Liver (tissue), 10 donors: ENCODE measurements at places on chromosomes 13 and 19. TPM values are rescaled to one million over a fixed set of nuclear protein-coding genes. Genes with fewer than 3 reads are reported as not detected.
A peak's percentile ranks its signal among the peaks of the same experiment; 100 is the strongest.

GRCh38 chr13:41973247-41973741 is 12.4 kb upstream of the VWA8 start:
- no peak overlapping the region for H3K4me3 ChIP-seq
- H3K27me3 ChIP-seq, result no peaks in the 10 kb centered on the region
- no peaks in the 10 kb centered on the region for H3K36me3 ChIP-seq
- H3K4me1 ChIP-seq, result peaks cover 22% of the 10 kb centered on the region
- DNase-seq, result no peak

DNA sequence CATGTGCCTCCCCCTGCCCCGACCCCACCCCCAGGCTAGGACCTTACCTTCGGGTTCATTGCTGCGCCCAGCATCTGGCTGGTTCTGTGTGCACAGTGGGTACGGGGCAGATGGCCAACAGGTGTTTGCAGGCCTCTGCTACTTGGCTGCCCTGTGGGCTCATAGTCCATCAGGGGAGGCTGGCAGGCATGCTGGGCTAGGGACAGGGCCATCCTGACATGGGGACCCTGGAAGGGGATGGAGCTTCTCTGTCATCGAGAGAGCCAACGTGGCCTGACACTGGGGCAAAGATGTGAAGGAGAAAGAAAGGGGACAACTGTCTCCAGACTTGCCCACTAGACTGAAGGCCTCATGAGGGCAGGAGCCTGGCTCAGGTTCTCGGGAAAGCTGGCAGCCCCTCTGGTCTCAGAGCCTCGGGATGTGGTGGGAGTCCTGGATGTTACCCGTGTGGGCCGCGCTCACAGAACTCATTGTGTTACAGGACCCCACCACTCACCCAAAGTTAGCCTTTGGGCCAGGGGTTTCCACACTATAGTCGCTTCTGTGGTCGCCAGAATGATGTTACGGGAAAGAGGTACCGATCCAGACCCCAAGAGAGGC is 4.7 kb downstream of the ZNF536 start:
- no peaks in the 10 kb centered on the region for H3K36me3 ChIP-seq
- H3K4me3 ChIP-seq, result no peak overlapping the region
- no peaks in the 10 kb centered on the region for H3K4me1 ChIP-seq
- no peak overlapping the region for H3K27ac ChIP-seq
- H3K27me3 ChIP-seq, result peaks cover 11% of the 10 kb centered on the region
- no peak for DNase-seq

The GFY gene
- total RNA-seq, result not detected

DNA sequence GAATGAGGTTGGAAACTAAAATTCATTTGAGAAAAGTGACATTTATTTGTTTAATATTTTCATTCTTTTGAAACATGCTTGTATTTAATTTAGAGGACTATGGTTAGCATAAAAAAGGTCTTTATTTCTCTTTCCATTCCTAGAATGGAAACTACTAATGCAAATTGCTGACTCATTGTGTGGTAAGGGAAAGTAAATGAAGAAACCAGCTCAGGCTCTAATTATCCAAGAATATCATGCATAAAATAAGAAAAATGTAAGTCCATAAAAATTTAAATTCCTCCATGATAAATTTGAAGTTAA is 777.0 kb upstream of the SLITRK1 start:
- no peak for DNase-seq
- H3K4me1 ChIP-seq, result no peaks in the 10 kb centered on the region
- peaks cover 3% of the 10 kb centered on the region for H3K27me3 ChIP-seq
- no peaks in the 10 kb centered on the region for H3K36me3 ChIP-seq

DNA sequence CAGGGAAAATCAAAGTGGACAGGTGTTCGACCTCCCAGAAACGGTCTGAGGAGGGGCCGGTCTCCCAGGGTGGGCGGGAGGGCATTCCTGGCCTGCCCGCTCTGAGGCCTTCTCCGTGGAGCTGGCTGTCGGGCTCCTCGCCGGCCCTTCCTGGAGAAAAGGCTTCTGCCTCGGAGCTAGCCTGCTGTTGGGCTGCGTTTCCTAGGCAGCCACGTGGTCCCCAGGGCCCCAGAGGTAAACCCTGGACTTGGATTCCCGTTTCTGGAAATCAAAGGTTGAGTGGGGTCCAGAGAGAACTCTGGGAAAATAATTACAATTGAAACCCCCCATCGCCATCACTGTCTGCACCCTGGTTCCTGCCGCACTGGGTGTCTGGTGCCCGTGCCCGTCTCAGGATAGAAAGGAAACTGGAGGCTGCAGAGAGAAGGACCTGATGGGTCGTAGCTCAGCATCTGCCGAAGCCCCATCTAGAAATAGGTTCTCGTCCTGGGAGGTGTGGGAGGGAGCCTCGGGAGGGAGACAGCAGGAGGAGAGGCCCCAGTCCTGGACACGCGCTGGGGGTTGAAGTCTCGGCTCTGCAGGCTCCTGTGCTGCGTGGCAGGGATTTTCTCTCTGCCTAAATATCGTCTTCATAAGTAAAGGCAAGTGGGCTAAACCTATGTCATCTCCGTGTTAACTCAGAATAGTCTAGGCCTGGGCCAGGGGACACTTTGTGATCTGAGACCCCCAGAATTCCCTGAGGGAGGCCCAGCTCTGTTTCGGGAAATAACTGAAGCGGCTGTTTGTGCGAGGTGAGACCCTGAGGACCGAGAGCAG is 7.7 kb upstream of the PROZ start:
- no peak for DNase-seq
- H3K27me3 ChIP-seq, result no peaks in the 10 kb centered on the region
- no peak overlapping the region for H3K4me3 ChIP-seq

- H3K4me3 ChIP-seq, result no peak overlapping the region
- H3K4me1 ChIP-seq, result peaks cover 20% of the 10 kb centered on the region
- DNase-seq, result no peak
- peaks cover 22% of the 10 kb centered on the region for H3K36me3 ChIP-seq
- H3K27me3 ChIP-seq, result no peaks in the 10 kb centered on the region
Observed at GRCh38 chr19:10116085-10116865, 3.4 kb downstream of the EIF3G start.

GRCh38 chr19:44553478-44554171 is 24.1 kb upstream of the CEACAM20 start:
- no peaks in the 10 kb centered on the region for H3K27me3 ChIP-seq
- no peak overlapping the region for H3K27ac ChIP-seq
- DNase-seq, result peak; percentile 43
- H3K36me3 ChIP-seq, result no peaks in the 10 kb centered on the region

The ZNF490 gene
- 6.1 TPM for total RNA-seq

- no peak overlapping the region for H3K4me3 ChIP-seq
- no peak overlapping the region for H3K27ac ChIP-seq
- DNase-seq, result no peak
- no peaks in the 10 kb centered on the region for H3K27me3 ChIP-seq
- no peaks in the 10 kb centered on the region for H3K36me3 ChIP-seq
Observed at GRCh38 chr19:6076675-6077463, 33.4 kb downstream of the RFX2 start.

DNA sequence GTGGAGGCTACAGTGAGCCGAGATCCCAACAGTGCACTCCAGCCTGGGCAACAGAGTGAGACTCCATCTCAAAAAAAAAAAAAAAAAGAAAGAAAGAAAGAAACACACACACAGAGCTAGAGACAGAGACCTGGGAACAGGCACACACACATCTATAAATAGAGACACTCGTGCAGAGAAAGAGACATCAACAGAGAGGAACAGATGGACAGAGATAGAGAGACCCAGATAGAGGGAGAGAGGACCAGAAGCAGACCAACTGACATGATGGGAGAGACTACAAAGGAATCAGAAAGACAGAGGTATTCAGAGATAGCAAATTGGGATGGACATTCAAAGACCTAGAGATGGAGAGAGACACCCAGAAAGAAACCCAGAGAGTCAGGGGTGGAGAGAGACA is 2.1 kb upstream of the CA11 start:
- H3K27ac ChIP-seq, result no peak overlapping the region
- peaks cover 13% of the 10 kb centered on the region for H3K4me1 ChIP-seq
- no peak for DNase-seq
- H3K27me3 ChIP-seq, result no peaks in the 10 kb centered on the region
- no peak overlapping the region for H3K4me3 ChIP-seq

DNA sequence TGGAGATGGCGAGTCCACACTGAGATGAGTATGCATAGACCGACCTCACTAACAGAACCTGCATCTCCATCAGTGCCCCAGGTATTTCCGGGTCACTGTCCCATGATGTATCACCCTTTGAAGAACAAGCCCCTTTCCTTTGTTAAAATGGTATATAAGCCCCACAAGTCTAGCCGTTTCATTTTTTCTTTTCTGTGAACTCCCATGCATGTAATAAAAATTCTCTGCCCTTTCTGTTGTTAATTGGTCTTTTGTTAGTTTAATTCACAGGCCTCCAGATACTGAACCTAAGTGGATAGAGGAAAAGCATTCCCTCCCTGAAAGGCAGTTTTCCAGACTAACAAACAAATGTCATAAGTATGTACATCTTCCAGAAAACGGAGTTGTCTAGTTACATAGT is 15.0 kb upstream of the CD177 start:
- no peaks in the 10 kb centered on the region for H3K4me1 ChIP-seq
- H3K4me3 ChIP-seq, result no peak overlapping the region
- H3K27me3 ChIP-seq, result no peaks in the 10 kb centered on the region
- DNase-seq, result no peak
- no peak overlapping the region for H3K27ac ChIP-seq

GRCh38 chr13:49527123-49527522 is 31.4 kb downstream of the PHF11 start:
- no peaks in the 10 kb centered on the region for H3K4me1 ChIP-seq
- no peak overlapping the region for H3K4me3 ChIP-seq
- no peak for DNase-seq
- peaks cover 10% of the 10 kb centered on the region for H3K36me3 ChIP-seq
- no peaks in the 10 kb centered on the region for H3K27me3 ChIP-seq

DNA sequence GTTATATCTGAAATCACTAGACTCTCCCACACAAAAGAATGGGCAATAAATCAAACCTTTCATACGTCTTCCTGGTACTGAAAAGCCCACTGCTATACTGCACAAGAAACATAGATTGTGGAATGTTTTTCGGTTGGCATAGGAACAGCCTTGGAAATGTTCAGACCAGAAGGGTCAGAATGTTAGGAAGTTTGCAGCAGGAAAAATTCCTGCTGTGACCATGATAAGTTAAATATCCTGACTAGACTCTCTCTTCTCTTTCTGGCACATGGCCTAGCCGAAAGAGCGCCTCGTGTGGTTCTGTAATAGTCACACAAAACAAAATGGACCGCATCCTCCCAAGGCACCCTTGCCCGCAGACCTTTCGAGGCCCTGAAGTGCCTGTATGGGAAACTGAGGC is 427.2 kb downstream of the COG6 start:
- no peaks in the 10 kb centered on the region for H3K36me3 ChIP-seq
- DNase-seq, result no peak
- no peak overlapping the region for H3K27ac ChIP-seq
- H3K4me1 ChIP-seq, result no peaks in the 10 kb centered on the region

- no peaks in the 10 kb centered on the region for H3K4me1 ChIP-seq
- H3K36me3 ChIP-seq, result no peaks in the 10 kb centered on the region
- H3K4me3 ChIP-seq, result peak within 1 kb of the TSS; percentile 72
- H3K27me3 ChIP-seq, result no peaks in the 10 kb centered on the region
Observed at GRCh38 chr19:36915992-36916830, at the start of the genes ZNF568 and ZNF829. Gene ZNF568, plus strand, starts transcription at chr19:36916332. Its CDS starts 6,439 bp downstream, at chr19:36922771. Gene ZNF829, minus strand, starts transcription at chr19:36916291. Its CDS starts 1,124 bp downstream, at chr19:36915167.

GRCh38 chr19:13920940-13921747 is 15.1 kb downstream of the CC2D1A start:
- peaks cover 4% of the 10 kb centered on the region for H3K4me1 ChIP-seq
- peaks cover 28% of the 10 kb centered on the region for H3K36me3 ChIP-seq
- no peak for DNase-seq
- H3K27me3 ChIP-seq, result no peaks in the 10 kb centered on the region
- H3K4me3 ChIP-seq, result no peak overlapping the region

DNA sequence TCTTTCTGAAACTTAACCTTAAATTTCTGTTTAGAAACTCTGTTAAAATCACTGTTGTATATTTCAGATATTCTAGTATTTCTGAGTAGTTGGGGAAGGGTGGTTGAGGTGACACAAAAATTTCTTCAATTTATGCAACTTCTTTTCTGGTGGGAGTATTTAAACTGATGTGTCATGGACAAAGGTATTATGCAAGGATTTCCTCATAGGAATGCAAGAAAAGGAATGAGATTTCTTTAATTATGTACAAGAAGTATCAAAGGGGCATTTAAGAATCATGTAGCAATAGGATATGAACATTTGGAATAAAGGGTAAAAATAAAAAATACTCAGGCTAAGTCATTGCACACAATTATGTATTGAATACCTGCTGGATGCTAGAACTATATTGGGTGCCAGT is 575.8 kb upstream of the KLF12 start:
- H3K27me3 ChIP-seq, result no peaks in the 10 kb centered on the region
- H3K27ac ChIP-seq, result no peak overlapping the region
- no peak overlapping the region for H3K4me3 ChIP-seq
- no peak for DNase-seq
- no peaks in the 10 kb centered on the region for H3K36me3 ChIP-seq

GRCh38 chr19:3644351-3645066 is 17.9 kb upstream of the CACTIN start:
- peaks cover 9% of the 10 kb centered on the region for H3K36me3 ChIP-seq
- peak overlapping the region; percentile 9 for H3K27ac ChIP-seq
- peak; percentile 71 for DNase-seq

GRCh38 chr13:24922387-24922744 is 158.4 kb downstream of the RNF17 start:
- peak overlapping the region; percentile 98 for H3K4me3 ChIP-seq
- peak overlapping the region; percentile 98 for H3K27ac ChIP-seq
- no peaks in the 10 kb centered on the region for H3K27me3 ChIP-seq
- no peaks in the 10 kb centered on the region for H3K36me3 ChIP-seq
- DNase-seq, result no peak

DNA sequence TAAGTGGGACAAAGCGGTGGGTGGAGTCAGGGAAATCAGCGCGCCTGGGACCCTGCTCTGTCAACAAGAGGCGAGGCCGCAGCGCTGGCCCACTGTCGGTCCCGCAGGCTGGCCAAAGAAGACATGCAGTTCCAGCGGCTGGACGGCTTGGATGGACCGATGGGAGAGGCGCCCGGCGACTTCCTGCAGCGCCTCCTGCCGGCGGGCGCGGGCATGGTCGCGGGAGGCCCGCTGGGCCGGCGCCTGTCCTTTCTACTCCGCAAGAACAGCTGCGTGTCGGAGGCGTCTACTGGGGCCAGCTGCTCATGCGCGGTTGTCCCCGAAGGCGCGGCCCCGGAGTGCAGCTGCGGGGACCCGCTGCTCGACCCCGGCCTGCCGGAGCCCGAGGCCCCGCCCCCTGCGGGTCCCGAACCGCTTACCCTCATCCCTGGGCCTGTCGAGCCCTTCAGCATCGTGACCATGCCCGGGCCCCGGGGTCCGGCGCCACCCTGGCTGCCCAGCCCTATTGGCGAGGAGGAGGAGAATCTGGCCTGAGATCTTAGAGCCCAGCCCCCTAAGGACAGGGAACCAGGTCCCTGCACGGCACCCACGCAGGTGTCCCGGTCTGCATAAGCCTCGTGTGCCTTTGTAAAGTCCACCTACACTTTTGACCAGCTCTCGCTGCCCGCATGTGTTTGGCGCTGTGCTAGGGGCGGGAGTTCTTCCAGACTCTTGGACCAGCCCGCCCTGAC is 6.1 kb downstream of the BEST2 start:
- peaks cover 2% of the 10 kb centered on the region for H3K27me3 ChIP-seq
- H3K4me1 ChIP-seq, result peaks cover 6% of the 10 kb centered on the region
- H3K27ac ChIP-seq, result no peak overlapping the region
- no peaks in the 10 kb centered on the region for H3K36me3 ChIP-seq
- peak; percentile 82 for DNase-seq
